Right atrium auricular region (tissue), 2 donors: ENCODE measurements at places on chromosomes 5 and 9. TPM values are rescaled to one million over a fixed set of nuclear protein-coding genes. Genes with fewer than 3 reads are reported as not detected.

GRCh38 chr9:123049589-123050222 lies 16.2 kb downstream of the GPR21 start:
- H3K4me1 ChIP-seq, result peaks cover 19% of the 10 kb centered on the region
- H3K36me3 ChIP-seq, result no peaks in the 10 kb centered on the region
- peak overlapping the region; percentile 62 for H3K27ac ChIP-seq
- H3K27me3 ChIP-seq, result no peaks in the 10 kb centered on the region
- H3K4me3 ChIP-seq, result no peak overlapping the region

DNA sequence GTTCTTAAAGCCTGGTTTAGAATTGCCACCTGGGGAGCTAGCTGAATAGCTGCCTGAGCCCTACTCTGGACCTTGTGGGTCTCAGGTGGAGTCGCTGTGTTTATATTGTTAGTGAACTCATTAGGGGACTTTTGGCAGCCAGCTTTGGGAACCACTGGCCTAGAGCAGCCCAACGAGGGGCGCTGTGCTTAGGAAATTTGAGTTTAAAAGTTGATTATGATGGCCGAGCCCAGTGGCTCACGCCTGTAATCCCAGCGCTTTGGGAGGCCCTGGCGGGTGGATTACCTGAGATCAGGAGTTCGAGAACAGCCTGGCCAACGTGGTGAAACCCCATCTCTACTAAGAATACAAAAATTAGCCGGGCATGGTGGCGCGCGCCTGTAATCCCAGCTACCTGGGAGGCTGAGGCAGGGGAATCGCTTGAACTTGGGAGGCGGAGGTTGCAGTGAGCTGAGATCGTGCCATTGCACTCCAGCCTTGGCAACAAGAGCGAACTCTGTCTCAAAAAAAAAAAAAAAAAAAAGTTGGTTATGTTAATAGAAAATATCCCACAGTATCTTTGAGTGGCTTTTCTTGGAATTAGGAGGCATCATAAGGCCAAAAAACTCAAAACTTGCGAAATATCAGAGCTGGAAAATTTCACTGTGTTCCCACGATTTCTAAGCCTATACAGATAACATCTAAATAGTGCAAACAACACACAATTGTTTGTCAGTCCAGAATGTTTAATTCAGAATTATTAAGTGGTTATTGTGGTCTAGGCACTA lies 809 bp downstream of the MCCC2 start:
- no peak for DNase-seq
- no peaks in the 10 kb centered on the region for H3K27me3 ChIP-seq
- no peaks in the 10 kb centered on the region for H3K4me1 ChIP-seq
- peak overlapping the region; percentile 77 for H3K4me3 ChIP-seq
- no peaks in the 10 kb centered on the region for H3K36me3 ChIP-seq
- H3K27ac ChIP-seq, result peak overlapping the region; percentile 85

Gene FCN1
- total RNA-seq, result 0.63 TPM

Gene GRXCR2
- total RNA-seq, result 1.0 TPM

DNA sequence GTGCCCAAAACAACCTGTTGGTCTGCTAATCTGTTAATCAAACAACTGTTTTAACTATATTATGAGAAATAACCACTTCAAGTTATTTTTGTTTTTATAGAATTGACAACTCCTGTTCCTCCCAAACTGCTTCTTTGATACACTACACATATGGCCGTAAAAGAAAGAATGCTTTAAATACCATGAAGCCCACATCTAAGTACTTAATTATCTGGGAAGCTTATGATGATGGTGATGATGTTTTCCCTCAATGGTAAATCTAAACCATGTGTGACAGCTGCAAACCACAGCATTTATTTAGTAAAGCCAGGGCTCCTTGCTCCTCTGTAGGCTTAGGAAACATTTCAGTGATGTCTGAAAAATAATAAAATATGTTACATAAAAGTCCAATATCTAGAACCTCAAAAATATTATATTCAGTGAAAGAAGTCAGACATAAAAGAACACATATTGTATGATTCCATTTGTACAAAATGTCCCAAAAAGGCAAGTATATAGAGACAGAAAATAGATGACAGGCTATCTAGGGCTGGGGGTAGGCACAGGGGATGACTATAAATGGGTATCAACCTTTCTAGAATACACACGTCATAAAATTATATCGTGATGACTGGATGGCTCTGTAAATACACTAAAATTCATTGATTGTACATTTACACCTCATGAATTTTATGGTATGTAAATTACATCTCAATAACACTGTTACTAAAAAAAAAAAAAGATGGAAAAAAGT lies 154.1 kb downstream of the EFNA5 start:
- no peak overlapping the region for H3K27ac ChIP-seq
- H3K4me3 ChIP-seq, result no peak overlapping the region
- no peaks in the 10 kb centered on the region for H3K27me3 ChIP-seq
- no peaks in the 10 kb centered on the region for H3K36me3 ChIP-seq

DNA sequence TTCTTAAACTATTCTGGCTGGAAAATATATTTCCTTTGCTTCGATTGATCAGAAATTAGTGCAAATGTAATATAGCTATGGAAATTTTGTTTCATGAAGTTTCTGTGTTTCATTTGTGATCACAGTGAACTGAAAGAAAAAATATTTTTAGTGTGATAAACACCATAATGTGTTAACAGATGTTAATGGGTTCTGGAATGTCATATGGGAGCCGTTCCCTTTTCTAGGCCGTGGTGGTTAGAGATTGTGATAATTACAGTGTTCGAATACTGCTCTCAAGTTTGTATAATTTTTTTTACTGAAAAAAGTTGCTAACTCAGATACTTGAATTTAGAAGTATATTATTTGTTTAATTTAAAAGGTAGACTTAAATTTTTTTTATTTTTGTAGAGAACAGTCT lies 19.3 kb downstream of the GAPVD1 start:
- no peak for DNase-seq
- peaks cover 8% of the 10 kb centered on the region for H3K4me1 ChIP-seq
- no peaks in the 10 kb centered on the region for H3K36me3 ChIP-seq

- H3K27ac ChIP-seq, result no peak overlapping the region
- peaks cover 68% of the 10 kb centered on the region for H3K36me3 ChIP-seq
- H3K27me3 ChIP-seq, result no peaks in the 10 kb centered on the region
- H3K4me3 ChIP-seq, result no peak overlapping the region
Observed at GRCh38 chr9:132384376-132384775, 22.3 kb downstream of the TTF1 start.

Gene SH3PXD2B
- 13.9 TPM for total RNA-seq

Gene GAS1
- total RNA-seq, result 78.6 TPM

DNA sequence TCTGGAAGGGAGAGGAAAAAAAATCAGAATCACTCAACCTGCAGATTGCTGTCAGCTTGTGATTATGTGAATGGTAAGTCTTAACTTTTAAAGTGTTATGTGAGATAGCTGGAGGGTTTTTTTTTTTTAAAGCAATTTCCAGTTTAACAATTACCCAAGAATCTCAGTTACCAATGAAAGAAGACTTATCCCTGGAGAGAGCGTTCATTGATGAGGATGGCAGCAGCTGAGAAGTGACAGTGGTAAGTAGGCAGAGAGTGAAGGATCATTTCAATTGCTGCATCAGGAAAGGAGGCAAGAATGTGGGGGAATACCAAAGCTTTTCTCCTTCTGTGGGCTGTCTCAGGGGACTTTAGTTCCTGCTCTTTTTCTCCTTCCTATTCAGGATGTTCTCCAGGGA lies 370.2 kb upstream of the C9orf72 start:
- H3K4me1 ChIP-seq, result no peaks in the 10 kb centered on the region
- H3K27me3 ChIP-seq, result no peaks in the 10 kb centered on the region
- no peak overlapping the region for H3K4me3 ChIP-seq
- no peaks in the 10 kb centered on the region for H3K36me3 ChIP-seq

GRCh38 chr5:108437425-108437824 lies 55.5 kb upstream of the FBXL17 start:
- no peaks in the 10 kb centered on the region for H3K27me3 ChIP-seq
- no peak overlapping the region for H3K4me3 ChIP-seq
- no peaks in the 10 kb centered on the region for H3K36me3 ChIP-seq
- H3K27ac ChIP-seq, result no peak overlapping the region

DNA sequence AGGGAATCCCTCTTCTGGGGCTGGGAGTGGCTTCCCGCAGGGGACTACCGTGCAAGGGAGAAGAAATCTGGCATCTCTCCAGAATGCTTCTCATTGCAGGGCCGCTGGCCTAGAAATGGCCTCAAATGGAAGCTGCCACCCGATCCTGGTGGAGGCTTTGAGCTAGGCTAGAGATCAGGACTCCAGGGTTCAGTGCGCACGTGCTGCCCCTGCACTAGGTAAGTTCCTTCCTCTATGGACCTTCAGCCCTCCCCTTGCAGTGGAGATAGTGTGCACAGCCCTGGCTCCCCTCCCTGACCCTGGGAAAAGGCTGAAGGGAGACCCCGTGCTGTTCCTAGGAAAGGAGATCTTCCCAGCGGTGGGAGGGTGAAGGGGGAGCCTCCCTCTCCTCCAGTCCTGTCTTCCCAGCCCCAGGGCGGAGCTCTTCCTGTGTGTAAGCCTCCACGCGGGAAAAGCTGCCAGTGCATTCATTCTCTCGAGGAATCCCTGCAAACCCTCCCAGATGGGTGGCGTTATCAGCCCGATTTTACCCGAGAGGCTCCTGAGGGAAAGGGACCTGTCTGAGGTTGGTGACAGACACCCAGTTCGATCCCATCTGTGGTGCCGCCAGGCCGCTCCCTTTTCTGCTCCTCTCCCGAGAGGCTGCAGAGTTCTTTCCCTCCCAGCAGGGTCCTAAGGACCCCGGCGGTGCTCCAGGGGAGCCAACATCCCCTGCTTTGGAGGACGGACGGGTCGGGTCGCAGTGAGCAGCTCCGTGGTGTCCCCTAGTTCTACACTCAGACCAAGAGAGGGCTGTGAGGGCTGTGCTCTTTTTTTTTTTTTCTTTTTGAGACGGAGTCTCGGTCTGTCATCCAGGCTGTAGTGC lies 1.4 kb upstream of the CERCAM start:
- H3K27ac ChIP-seq, result no peak overlapping the region
- H3K4me1 ChIP-seq, result peaks cover 5% of the 10 kb centered on the region
- DNase-seq, result no peak
- H3K4me3 ChIP-seq, result peak overlapping the region; percentile 75
- H3K36me3 ChIP-seq, result no peaks in the 10 kb centered on the region

Gene TLN1
- 273 TPM for total RNA-seq

DNA sequence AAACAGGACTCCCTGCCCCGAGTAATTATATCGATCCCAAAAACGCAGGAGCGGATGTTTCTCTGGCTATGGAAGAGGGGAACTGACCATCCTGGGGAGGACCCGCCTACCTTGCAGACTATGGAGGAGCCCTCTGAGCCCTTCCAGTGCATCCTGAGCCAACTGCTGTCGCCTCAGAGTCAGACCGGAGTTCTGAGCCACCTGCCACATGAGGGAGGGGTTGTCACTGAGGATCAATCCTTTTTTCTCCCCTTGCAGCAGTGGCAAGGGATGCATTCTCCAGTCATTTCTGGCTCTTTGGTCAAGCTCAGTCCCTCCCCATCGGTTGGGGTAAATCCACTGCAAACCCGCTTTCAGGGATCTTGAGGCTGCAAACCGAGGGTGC lies 709 bp downstream of the FANCG start:
- no peaks in the 10 kb centered on the region for H3K36me3 ChIP-seq
- DNase-seq, result no peak
- H3K4me3 ChIP-seq, result peak overlapping the region; percentile 63
- no peaks in the 10 kb centered on the region for H3K27me3 ChIP-seq
- H3K27ac ChIP-seq, result peak overlapping the region; percentile 76

- H3K27ac ChIP-seq, result no peak overlapping the region
- DNase-seq, result no peak
- H3K4me3 ChIP-seq, result no peak overlapping the region
- peaks cover 9% of the 10 kb centered on the region for H3K4me1 ChIP-seq
- H3K27me3 ChIP-seq, result no peaks in the 10 kb centered on the region
Observed at GRCh38 chr9:125915606-125916005, 168.4 kb downstream of the PBX3 start.

Gene ECSCR
- total RNA-seq, result 35.4 TPM

DNA sequence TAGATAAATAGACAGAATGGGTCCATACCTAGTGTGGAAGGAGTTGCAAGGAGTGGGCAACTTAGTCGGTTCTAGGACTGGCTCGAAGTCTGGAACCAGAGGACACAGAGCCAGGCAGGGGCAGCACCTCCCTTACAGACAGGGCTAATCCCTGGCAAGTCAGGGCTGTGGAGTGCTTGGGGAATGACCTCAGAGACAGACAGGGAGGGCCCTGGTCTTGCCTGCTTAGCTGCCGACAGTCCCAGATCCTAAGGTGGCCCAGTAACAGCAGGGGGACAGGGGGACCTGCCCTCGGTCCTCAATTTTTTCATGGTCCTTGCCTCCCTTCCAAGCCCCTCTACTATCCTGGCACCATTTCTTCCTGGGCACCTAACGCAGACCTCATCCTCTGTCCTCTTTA lies 222.4 kb upstream of the TNC start:
- H3K36me3 ChIP-seq, result no peaks in the 10 kb centered on the region
- H3K27me3 ChIP-seq, result no peaks in the 10 kb centered on the region
- no peaks in the 10 kb centered on the region for H3K4me1 ChIP-seq
- no peak overlapping the region for H3K27ac ChIP-seq
- no peak overlapping the region for H3K4me3 ChIP-seq
- no peak for DNase-seq
